Esophagus squamous epithelium (tissue), 5 donors: ENCODE measurements at places on chromosomes 12 and 14.

DNA sequence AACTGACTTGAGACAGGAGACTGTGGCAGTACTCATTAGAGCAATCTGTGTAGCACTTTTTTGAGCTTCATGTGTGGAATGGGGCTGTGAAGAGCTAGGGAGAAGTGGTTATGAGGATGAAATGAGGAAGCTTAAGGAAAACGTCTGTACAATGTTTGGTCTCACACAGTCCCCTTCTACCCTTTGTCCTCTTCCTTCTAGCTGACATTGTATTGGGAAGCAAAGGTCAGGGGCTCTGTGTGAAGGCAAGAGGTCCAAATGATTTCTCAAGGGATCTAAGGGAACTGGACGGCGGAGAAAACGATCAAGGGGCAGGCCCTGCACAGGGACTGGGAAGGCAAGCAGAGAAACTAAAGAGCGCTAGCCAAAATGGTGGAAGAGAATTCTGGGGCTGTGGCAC is 13.1 kb upstream of the CIPC start:
- no peak for DNase-seq

GRCh38 chr12:69546693-69547438 is 38.4 kb upstream of the CCT2 start:
- no peak for DNase-seq

DNA sequence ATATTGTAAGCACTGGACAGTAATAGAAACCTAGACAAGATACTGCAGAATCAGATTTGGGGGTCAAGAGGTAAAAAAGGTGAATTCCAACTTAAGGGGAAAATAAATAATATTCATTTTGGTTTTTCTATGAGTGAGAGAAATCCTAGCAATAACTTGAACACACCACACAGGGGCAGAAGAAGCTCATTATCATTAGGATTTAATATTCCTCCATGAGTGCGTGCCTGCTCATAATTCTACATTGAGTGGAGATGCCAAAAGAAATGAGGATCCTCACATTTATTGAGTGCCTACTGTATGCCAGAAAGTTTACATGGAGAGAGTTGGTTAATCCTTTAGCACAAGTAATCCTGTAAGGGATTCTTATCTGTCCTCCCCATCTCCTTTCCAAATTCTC is 40.5 kb upstream of the C14orf132 start:
- no peak for DNase-seq

- no peak for DNase-seq
Measured at GRCh38 chr14:55604488-55604887, 24.5 kb downstream of the KTN1 start.

- no peak for DNase-seq
Measured at GRCh38 chr12:91094032-91094662, 17.1 kb downstream of the LUM start.

DNA sequence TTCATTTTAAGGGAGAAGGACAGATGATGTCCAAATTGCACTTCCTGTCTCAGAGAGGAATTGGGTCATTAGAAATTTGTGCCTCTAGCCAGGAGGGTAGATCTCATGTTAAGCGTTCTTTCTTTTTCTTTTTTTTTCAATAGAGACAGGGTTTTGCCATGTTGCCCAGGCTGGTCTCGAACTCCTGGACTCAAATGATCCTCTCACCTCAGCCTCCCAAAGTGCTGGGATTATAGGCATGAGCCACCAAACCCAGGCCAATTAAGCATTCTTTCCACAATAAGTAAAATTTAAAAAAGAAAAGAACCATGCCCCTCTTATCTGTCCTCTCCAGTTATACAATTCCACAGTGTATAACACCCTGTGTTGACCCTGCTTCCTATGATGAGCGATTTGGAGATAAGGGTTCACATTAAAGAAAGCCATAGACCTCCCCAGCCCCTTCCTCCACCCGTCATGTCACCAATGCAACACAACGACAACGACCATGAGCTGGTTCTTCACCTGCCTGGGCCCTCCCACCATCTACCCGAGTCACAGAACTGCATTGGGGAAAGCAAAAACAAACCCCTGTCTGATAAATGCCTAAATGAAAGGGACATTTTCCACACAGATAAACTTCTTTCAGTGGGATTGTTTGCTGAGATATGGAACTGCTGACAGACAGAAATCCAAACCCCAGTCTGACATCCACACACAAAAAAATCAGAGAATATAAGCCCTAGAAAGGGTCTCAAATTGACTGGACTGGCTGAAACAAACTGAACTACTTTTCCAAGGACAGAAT is 37.3 kb downstream of the SSH1 start:
- no peak for DNase-seq

DNA sequence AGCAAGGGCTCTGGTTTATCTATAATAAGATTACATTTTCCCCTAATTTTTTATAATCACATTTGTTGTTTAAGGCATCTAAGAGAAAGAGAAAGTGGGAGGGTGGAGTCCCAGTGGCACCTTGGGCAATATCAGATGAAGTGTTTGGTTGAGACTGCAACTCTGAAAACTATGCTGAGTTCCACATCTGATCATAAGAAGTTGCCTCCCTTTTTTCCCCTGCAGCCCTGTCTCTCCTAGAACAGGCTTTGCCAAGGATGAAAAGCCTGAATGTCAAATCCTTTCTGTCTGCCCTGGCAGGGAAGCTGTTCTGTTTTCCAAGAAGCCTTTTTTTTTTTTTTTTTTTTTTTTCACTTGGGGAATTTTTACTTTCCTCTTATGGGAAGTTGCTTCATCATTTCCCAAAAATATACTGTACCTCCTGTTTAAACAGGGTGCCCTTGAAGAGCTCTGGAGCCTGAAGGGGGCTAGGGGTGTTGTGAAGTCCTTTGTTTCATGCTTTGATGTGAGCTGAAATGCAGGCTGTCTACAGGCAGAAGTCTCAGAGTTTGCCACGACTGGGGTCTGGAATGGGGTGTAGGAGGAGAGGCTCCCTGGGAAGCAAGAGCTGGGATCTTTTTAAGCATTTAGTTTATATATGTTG is 71.3 kb downstream of the SUSD6 start:
- no peak for DNase-seq

GRCh38 chr14:73997108-73997943 is 21.8 kb downstream of the ENTPD5 start:
- DNase-seq, result no peak

GRCh38 chr12:27868139-27868538 is 88.1 kb upstream of the MANSC4 start:
- no peak for DNase-seq

DNA sequence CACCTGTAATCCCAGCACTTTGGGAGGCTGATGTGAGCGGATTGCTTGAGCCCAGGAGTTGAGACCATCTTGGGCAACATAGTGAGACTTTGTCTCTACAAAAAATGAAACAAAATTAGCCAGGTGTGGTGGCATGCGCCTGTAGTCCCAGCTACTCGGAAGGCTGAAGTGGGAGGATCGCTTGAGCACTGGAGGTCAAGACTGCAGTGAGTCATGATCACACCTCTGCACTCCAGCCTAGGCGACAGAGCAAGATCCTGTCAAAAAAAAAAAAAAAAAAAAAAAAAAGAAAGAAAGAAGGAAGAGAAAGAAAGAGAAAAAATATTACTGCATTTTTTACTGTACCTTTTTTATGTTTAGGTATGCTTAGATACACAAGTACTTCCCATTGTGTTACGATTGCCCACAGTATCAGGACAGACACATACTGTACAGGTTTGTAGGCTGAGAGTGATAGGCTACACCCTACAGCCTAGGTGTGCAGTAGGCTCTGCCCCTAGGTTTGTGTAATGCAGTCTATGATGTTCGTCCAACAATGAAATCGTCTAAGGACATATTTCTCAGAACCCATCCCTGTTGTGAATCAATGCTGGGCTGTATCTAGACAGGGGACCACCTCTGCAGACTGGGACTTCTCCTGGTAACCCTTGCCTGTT is 160.4 kb upstream of the PWP1 start:
- no peak for DNase-seq

GRCh38 chr12:68158432-68158831 is 1.1 kb downstream of the IFNG start:
- DNase-seq, result no peak

- DNase-seq, result no peak
Measured at GRCh38 chr12:77324763-77325468, 259.5 kb upstream of the E2F7 start.

GRCh38 chr14:69711065-69711464 is 55.9 kb upstream of the SRSF5 start:
- DNase-seq, result no peak

- DNase-seq, result no peak
Measured at GRCh38 chr14:59240356-59240755, 51.9 kb downstream of the DAAM1 start.

GRCh38 chr14:104821229-104821945 is 20.5 kb downstream of the ZBTB42 start:
- no peak for DNase-seq

DNA sequence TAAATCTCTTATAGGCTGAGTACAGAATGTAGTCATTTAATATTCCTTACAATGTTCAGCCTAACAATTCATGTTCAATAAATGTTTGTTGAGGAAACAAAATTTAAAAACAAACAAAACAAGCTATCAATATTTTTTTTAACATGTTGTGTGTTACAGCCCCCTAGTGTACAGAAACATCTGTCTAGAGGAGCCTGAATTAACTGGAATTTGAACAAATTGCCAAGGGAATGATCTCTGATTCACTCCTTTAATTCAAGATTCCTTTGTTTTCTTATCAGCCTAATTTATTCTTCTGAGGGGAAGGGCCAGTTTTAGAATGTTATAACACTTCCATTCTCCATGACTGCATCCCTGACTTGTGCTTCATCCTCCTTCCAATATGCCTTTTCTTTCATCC is 127.2 kb downstream of the CMAS start:
- no peak for DNase-seq

DNA sequence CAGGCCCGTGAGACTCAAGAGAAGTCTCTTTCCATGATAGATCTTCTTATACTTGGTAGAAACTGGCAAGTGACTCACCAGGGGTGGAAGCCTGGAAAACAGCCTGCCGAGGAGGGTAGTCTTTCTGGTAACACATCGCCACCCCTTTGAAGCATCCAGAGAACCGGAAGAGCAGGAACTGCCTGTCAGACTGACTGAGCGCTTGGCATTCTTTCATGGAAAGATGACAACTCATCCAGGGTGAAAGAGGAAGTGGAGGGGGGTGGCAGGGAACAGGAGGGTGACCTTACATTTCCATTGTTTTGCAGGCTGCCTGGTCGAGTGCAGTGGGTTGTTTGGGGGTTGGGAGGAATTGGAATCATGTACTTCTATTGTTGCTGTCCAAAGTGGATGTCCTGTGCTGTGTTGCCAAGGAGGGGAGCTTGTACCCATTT is 34.5 kb downstream of the PRKCH start:
- DNase-seq, result no peak

DNA sequence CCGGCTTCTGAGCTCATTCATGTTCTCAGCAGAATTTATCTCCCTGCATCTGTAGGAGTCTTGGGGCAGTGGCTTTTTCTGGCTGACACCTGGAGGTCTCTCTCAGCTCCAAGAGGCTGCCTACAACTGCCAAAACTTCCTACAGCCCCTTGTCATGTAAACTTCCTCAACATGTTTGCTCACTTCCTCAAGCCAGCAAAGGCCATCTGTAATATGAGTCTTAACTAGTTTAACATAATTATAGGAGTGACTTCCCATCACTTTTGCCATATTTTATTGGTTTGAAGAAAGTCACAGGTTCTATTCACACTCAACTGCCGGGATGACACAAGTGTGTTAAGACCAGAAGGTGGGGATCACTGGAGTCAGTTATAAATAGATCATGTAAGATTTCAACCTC is 194.0 kb downstream of the VRK1 start:
- no peak for DNase-seq

- no peak for DNase-seq
Measured at GRCh38 chr14:96225745-96226151, 21.1 kb downstream of the BDKRB2 start.

GRCh38 chr12:129467726-129468125 is 436.1 kb downstream of the TMEM132D start:
- DNase-seq, result no peak

GRCh38 chr12:75836533-75836932 is 195.0 kb downstream of the PHLDA1 start:
- no peak for DNase-seq

- no peak for DNase-seq
Measured at GRCh38 chr14:104555430-104556255, 23.9 kb upstream of the C14orf180 start.

GRCh38 chr14:36162267-36162666 is 14.3 kb downstream of the PTCSC3 start:
- no peak for DNase-seq

DNA sequence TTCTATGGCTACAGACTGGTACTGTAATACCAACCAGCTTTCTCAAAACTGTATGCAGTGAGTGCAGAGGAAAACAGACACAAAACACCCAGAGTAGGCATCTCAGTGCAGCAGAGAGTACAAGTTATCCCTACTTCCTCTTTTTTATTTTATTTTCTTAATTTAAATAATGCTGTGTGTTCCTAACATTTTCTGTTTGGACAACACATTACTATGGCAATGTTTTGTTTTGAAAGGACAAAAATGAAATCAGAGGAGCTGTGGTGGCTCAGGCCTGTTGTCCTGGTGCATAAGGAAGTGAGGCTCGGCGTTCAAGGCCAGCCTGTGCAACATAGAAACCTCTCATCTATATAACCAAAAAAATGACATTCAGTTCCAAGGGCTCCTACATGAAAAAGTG is 33.7 kb upstream of the SELPLG start:
- DNase-seq, result no peak

DNA sequence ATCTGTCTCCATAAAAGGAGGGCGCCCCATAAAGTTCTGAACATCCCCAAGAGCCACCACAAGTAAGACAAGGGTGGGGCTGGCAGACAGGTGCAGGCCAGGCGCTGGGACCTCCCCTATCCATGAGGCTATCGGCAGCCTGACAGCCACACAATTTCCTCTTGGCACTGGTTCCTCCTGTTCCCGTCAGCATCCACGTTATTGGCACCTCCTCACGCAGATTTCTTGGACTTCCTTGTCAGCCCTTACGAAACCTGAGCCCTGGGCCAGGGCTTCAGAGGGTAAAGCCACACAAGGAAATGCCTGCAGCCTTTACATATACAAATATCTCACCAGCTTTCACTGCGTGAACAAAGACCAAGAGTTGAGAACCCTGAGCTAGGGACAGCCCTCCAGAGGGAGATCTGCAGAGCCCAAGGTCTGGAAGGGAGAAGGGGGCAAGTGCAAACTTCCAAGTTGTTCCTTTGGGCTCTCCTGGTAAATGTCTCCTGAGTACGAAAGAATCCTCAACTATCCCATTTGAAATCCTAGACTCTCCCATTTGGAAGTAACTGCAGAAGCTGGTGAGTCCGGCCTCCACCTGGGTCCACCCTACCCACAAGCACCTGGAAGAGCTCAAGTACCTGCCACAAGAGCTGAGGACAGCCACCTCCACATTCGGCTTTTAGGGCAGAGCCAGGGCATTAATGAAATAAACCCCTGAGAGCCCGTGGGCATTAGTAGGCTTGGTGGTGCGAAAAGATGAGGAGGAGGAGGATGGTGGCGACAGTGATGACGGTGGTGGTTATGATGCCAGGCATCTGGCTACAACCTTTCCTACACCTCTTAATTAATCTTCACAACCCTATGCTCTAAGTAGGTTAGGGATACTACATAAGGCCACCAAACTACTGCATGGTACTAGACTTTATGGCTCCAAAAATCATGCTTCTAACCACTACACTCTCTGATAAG is 5.5 kb upstream of the TC2N start:
- DNase-seq, result no peak
